ENCODE measurements at places on chromosomes 5 and 9.

- no peak for DNase-seq
Observed at GRCh38 chr5:76391014-76391413, 12.1 kb upstream of the IQGAP2 start.

GRCh38 chr5:83249156-83249555, 171.8 kb downstream of the XRCC4 start:
- DNase-seq = no peak

- no peak for DNase-seq
Observed at GRCh38 chr9:38022995-38023394, 46.0 kb downstream of the SHB start.

- DNase-seq = no peak
Observed at GRCh38 chr5:5480481-5481111, 58.1 kb downstream of the ICE1 start.

GRCh38 chr9:132639322-132639721, 30.5 kb downstream of the DDX31 start:
- no peak for DNase-seq

DNA sequence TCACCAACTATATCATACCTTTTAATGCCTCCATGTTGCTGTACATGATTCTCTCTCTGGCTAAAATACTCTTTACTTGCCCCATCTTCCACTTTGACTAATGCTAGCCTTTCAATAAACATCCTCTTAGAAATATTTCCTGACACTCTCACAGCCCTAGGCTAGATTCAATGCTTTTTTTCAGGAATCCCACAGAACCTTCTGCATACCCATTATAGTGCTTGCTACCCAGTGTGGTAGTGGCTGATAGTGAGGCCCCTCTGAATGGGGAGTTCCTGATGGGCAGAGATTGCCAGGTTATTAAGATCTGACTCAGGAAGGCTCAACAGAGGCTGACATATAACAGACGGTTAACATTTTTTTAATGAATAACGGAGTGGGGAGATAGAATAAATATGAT, 11.6 kb downstream of the SSBP2 start:
- DNase-seq = no peak

GRCh38 chr9:136364942-136365774, 1.6 kb upstream of the DNLZ start:
- DNase-seq = no peak

- peak; percentile 64 for DNase-seq
Observed at GRCh38 chr5:129496421-129496820, 36.3 kb downstream of the ADAMTS19 start.

- no peak for DNase-seq
Observed at GRCh38 chr9:85927076-85927475, 13.9 kb upstream of the NAA35 start.

DNA sequence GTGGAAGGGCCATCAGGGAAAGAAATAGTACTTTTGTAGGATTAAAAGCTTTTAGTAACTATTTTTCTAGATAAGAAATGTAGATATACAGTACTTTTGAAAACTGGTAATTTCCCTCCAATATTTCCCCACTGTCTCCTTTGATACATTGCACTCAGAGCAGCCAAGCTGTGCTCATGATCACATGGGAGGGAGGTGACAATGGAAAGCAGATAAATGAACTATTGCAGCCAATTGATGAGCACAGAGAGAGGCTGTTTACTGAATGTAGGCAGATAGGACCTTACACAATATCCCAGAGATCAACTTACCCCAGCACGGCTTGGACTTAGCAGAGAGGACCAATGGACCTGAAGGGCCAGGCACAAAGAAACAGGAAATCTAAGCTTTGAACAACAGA, 178.0 kb upstream of the NREP start:
- no peak for DNase-seq

GRCh38 chr5:21806943-21807342, 1046.2 kb downstream of the CDH12 start:
- DNase-seq = no peak

GRCh38 chr5:21807953-21808352, 1045.2 kb downstream of the CDH12 start:
- DNase-seq = no peak

- no peak for DNase-seq
Observed at GRCh38 chr5:172556262-172556661, 84.8 kb upstream of the NEURL1B start.

DNA sequence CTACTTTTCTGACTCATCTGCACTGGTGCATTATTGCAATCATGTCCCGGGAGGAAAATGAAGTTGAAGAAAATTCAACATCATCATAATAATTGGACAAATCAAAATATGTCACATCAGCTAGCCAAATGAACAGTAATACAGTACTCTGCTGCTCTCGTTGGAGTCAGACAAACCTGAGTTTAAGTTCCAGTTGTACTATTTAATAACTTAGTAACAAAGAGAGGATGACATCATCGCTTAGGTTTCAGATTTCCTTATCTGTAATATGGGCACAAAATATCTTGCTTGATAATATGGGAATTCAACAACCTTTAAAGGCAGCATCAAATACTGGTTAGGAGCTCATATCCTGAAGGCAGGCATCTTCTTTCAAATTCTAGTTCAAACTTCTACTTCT, 1248.9 kb upstream of the ACO1 start:
- DNase-seq = no peak

DNA sequence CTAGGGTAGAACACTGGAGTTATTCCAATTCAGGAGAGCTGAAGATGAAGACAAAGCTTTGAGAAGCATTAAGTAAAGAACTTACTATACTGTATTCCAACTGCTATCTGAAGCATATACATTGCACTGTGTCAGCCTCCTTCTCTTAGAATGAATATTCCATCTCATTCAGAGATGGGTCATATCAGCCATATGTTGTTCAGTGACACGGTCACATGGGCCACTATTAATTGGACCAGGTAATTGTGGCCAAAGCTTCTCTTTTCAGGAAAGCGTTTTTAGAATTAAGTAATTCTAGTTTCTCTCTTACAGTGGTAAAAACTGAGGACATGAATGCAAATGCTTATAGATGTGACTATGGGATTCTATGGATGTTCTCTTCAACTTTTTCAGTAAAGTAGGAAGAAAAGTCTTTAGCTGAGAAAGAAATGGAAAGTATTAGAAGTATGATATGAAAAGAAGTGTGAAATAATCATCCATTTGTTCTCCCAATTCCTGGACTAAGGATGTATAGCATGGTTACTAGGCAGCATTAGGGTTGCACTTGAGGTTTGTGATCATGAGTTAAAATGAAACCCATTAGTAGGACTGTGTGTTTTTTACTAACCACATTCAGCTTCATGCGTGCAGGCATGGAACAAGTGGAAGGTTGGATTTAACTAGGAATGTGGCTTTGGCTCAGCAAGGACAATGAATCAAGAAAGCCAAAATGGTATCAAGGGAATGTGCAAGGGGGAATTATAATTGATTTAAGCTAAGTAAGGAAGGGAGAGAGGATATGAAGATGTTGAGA, 40.9 kb downstream of the CETN3 start:
- no peak for DNase-seq

- DNase-seq = no peak
Observed at GRCh38 chr5:172925336-172925948, 33.8 kb upstream of the RPL26L1 start.

- DNase-seq = peak; percentile 70
Observed at GRCh38 chr9:123089790-123090189, 56.3 kb downstream of the GPR21 start.

DNA sequence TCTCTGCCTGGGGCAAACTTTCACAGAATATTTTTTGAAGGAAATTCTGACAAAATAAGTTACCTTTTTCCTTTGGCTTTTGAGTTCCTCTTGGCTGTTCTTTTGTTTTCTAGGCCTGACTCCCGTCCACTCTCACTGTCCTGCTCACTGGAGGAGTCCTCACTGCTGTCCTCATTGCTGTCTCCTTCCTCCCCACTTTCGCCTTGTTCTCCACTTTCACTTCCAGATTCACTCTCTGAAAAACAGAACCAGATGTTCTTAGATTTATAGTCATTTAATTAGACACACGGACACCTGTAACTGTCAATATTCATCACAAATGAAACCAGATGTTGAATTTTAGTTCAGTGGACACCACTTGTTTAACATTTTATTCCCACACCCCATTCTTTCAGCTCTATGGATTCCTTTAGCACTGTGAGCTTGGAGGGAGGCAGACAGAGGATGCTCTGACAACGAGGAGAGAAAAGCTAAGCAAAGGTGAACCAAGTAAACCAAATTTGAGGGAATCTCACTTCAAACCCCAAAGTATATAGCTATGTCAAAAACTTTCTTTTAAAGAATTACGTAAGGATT, 180.7 kb downstream of the AP3B1 start:
- DNase-seq = peak; percentile 37

DNA sequence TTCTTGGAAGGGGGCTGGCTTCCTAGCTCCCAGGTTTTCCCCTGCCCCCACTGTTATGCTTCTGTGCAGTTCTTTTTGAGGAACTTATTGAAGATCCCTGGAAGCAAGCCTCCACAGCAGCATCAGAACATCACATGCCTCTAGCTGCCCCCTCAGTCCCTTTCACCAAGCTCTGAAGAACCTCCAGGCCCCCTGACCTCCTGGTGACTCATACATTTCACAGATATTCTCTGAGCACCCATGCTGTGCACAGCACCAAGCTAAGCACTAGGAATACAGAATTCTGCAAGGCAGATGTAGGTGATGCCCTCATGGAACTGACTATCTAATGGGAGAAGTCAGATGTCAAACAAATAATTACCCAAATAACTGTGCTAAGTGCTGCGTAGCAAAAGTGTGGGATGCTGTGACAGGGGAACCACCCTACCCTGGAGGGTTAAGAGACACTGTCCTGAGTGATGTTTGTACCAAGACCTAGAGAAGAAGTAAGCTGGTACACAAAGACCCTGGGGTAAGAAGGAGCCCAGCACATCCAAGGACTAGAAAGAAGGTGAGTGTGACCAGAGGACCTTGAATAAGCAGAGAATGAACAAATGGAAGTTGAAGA, 213.7 kb upstream of the NR4A3 start:
- no peak for DNase-seq

- no peak for DNase-seq
Observed at GRCh38 chr9:121350993-121351561, 19.0 kb downstream of the STOM start.

DNA sequence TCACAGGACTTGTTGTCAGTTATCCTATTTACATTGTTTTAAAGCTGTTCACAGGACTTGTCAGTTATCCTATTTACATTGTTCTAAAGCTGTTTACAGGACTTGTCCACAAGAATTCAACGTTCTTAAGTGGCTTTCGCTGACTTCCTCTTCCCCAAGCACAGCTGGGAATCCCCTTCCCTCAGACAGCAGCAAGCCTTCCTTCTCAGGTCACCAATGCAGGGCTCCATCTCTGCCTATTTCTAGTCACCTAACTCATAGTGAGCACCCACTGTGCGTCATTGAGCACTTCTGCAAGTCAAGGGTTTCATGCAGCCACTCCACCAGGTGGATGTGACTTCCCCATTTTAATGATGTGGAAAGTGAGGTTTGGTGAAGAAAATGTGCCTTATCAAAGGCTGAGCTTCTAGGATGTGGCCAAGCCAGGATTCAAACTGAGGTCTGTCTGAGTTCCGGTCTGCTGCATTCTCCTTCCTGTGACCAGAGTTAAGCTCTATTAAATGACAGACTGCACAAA, 109.8 kb upstream of the ZNF462 start:
- peak; percentile 2 for DNase-seq

- DNase-seq = no peak
Observed at GRCh38 chr9:76045221-76045620, 154.7 kb downstream of the PCSK5 start.

DNA sequence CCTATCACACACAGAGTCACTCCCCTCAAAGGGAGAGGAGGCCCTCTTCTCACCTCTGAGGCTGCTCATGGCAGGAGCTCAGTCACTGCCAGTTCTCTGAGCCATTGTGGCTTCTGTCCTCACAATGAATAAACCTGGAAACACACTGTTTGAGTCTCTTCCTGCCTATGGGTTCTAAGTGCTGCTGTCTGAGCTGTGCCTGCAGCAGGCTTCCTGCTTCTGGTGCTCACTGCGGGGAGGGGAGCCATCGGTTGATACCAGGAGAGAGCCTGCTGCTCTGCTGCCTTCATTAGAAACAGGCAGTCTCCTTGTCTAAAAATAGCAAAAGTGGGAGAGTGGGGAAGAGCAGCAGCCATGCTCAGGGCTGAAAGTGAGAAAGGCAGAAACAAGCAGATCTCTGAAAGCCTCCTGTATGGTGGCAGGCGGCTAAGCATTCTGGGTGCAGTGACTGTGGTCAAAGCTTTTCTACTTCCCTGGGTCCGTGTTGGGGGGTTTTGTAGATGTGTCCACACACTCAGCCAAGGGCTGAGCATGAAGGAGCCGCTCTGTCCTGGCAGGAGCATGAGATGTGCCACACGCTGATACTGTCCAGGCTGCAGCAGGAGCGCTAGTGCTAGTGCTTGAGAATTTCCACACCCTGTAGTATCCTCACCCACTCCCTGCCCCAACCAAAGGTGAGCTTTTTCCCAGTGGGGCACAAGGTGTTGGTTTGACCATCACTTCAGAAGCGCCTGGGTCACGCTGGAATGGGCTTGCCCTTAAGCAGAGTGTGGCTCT, 34.2 kb downstream of the PRKACG start:
- no peak for DNase-seq

DNA sequence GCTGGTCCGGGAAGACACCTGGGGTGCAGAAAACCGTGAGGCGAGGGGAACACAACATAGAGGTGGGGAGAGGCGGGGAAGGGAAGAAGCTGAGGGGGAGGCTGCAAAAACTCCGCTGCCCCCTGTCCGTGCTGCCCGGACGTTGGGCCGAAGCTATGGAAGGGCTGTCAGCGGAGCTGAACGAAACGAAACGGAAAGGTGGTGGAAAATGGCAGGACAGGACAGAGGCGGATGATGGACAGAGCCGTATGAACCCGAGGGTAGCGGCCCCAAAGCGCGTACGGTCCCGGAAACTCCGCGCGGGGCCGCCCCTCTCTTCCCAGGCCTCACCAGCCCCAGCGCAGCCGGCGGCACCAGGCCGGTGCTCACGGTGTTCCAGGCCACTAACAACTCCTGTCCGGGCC, 272 bp downstream of the ANAPC2 start:
- DNase-seq = no peak

DNA sequence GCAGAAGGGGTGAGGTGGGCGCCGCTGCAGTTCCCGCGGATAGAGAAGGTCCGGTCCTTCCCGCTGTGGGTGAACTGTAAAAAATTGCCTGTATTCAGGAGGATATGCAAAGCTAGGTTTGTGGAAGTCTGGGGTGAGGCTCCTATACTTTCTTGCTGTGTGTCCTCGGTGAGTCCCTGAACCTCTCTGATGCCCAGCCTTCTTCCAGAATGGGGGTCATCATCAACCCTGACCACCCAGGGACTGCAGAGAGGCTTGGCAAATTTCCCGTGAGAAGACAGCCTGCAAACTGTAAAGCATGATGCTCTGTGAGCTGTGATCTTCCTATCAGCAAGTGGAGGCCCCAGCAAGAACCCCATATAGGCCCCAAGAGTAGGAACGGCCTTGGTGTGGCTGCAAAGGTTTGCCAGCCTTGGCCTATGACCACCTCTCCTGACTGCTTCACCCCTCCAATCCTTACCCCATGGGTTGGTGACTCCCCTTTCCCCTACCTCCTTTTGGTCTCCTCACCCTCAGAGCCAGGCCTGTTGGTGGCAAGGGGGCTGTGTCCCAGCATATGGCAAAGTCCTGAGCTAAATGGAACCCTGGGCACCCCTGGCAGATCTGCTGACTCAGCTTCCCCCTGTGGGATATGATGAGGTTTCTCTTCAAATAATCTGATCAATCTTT, 760 bp downstream of the ALDH1B1 start:
- DNase-seq = peak; percentile 15

- DNase-seq = no peak
Observed at GRCh38 chr9:121179930-121180681, 21.6 kb downstream of the RAB14 start.

GRCh38 chr5:61578858-61579503, 246.9 kb downstream of the ZSWIM6 start:
- DNase-seq = no peak
